ENCODE measurements at places on chromosomes 16 and 17.

DNA sequence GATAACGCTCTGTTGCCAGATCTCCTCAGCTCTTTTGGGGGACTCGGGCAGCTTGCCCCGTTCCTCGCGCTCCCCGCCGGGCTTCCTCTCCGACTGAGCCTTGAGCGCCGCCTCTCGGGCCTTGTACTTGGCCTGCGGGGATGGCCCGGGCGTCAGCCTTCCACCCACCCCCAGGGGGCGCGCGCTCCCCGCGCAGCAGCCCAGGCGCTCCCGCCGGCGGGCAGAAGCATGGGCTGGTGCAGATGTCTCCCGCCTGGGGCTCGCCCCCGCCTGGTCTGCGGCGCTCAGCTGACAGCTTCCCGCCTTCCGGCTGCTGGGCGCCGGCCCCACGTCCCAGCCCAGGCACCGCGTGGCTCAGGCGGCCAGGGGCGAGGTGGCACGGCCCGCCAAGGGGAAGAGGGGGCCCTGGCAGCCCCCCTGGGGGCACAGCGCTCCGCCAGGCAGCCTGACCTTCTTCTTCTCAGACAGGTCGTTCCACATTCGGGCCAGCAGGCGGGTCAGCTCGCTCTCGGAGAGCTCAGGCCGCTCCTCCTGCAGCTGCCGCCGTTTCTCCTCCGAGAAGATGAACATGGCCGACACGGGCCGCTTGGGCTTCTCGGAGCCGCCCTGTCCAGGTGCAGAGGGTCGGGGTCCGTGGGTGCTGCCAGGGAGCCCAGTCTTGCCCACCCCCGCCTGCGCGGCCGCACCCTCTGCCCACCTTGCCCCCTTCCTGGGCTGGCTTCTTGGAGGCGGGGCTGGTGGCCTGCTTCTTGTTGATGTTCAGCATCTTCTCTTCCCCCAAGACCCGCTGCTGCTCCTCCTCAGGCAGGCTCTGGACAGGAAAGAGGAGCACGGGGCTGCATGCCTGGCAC, 8.9 kb downstream of the UBTF start:
- peak; percentile 97 for DNase-seq

DNA sequence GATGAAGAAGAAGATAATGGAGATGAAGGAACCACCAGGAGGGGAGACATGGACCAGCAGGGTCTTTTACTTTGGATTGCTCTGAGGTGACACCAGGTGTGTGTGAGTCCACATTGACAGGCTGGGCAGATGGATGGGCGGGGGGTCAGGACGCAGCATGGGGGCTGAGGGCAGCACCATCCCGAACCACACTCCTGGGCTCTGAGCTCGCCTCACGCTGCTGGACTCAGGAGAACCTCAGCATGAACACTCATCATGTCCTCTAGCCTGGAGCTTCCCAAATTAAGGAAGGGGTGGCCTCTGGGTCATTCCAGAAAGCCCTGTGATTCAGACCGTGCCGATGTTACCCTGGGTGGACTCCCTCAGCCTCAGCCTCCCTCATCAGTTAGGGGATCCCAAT, 50.4 kb upstream of the MAP3K14 start:
- DNase-seq: no peak

DNA sequence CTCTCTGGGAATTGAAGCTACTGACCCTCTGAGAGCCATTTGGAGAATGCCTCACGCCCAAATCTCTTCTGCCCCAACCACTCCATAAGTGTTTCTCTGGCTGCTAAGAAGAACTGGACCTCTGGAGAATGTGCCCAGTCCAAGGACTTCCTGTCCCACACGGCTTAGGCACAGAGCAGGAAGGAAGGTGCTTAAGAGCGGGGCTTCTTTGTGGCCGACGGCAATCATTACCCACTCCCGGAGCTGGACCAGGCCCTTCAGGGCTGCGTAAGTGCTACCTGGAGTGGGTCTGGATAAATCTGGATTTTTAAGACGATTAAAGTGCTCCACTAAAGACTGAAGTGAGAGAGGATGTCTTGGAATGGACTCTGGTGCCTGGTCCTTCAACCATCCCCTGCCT, 1.8 kb downstream of the CCDC42 start:
- DNase-seq: no peak

GRCh38 chr17:65013613-65014391, 42.7 kb downstream of the GNA13 start:
- peak; percentile 62 for DNase-seq

GRCh38 chr17:50918071-50918932, 52.1 kb upstream of the TOB1 start:
- DNase-seq: peak; percentile 45

- peak; percentile 26 for DNase-seq
Observed at GRCh38 chr16:68093816-68094613, 8.8 kb downstream of the NFATC3 start.

GRCh38 chr17:71202449-71202848, 918.4 kb upstream of the SOX9 start:
- no peak for DNase-seq

DNA sequence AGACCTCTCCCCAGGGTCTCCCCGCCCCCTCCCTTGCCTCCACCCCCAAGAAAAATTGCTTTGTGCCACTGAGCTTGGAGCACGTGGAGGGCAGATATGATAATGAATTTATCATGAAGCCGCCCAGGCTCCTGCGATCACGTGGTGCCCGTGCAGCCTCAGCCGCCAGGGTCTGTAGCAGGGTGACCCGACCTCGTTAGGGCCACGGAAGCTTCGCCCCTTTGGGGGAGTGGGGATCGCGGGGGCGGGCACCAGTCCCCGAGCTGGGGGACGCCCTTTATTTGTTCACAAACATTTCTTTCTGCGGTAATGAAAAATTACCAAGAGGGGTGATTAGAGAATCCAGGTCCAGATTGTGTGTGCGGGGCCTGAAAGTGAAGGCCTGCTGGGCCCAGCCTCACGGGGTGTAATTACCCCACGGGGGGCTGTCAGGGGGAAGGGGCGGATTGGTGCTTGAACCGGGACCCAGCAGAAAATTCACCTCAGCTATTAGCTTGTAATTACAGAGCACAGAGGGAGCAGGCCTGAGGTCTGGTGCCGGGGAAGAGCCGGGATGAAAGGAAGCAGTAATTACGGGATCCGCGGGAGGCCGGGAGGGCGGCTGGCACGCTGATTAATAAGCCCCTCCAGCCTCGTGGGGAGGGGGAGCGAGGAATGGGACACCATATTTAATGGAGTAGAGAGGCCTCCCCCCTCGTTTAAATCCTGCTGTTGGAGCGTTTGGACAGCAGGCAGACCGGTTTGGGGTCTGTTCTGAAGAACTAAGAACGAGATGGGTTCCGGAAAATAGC, 13.3 kb downstream of the GSE1 start:
- DNase-seq: no peak

DNA sequence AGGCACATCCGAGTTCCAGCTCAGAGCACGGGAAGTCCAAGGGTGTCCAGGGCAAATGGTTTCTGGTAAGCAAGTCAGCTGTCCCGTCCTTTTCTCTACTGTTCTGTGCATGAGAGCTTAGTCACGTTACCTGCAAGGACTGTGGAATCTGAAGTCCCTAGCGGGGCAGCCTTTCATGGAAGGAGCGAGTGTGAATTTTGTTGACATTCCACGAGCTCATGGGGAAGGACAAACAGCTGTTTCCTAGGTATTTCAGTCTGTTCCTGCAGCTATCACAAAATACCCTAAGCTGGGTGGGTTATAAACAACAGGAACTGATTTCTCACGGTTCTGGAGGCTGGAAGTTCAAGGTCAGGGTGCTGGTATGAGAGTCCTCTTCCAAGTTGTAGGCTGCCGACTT, 109.2 kb downstream of the SDR42E1 start:
- DNase-seq: no peak

GRCh38 chr16:48810803-48811453, 200.9 kb upstream of the N4BP1 start:
- no peak for DNase-seq

GRCh38 chr16:50868577-50868976, 126.7 kb downstream of the CYLD start:
- no peak for DNase-seq

DNA sequence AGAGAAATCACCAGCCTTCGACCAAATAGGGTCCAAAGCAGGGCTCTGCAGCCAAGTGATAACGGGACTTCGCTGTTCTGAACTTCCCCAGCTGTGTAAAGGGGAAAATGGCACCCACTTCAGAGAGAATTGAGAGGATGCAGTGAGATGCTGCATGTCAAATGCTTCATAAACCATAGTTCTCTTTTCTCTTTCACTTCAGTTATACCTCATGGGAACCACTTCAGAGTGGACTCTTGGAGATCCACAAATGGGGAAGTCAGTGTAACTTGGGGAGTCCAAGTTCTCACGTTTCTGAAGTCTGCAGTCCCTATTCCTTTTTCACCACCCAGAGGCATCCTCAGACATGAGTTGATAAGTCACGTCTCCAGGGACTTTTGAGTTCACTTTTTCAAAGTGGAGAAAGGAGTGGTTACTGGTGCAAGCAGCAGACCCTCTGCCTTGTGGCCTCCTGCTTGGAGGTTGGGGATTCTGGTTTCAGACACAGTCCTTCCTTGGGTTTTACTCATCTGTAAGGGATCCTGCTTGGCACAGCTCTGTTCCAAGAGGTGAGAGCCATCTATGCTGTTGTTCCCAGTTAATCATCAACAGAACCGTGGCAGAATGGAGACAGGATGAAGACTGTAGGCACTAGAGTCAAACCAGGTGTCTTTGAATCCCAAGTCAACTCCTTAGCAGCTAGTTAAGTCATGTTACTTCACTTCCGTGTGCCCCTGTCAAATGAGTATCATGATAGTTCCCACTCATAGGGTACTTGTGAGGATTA, 123.4 kb upstream of the NOL11 start:
- peak; percentile 81 for DNase-seq

DNA sequence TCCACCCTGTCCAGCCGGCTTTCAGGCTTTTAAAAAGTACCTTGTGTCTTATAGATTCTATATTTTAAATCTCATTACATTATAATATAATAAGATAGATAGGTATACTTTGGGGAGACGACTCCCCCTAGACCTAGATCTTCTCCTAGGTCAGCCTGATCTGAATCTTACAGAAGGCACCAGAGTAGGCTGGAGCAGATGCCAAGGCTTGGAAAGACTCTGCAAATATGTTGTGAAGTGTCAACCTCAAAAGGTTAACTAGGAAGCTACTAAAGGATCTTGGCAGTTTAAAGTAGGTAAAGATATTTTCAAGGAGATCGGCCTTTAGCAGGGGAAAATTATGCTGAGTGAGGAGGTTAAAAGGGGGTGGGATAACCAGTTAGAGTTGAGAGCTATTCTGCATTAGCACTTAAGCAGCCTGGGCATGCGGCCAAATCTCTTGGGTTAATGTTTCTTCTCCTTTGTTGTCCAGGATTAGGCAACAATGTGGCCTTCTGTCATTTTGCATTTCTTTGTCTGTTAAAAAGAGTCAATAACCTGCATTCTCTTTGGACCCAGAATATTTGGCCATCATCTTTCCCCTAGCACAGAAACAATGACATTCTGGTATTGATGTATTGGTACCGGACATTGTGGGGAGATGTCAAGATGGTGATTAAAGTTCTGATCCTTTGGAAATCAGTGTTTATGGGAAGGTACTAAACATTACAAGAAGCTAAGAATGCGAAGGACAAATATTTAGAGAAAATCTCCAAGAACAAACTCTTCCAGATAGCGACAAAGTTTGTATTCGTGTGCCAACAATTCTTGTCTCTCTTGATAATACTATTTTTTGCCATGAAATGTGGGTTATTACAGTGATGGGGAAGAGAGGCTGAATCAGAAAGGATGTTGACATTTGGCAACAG, 51.2 kb upstream of the DHX40 start:
- DNase-seq: peak; percentile 96

DNA sequence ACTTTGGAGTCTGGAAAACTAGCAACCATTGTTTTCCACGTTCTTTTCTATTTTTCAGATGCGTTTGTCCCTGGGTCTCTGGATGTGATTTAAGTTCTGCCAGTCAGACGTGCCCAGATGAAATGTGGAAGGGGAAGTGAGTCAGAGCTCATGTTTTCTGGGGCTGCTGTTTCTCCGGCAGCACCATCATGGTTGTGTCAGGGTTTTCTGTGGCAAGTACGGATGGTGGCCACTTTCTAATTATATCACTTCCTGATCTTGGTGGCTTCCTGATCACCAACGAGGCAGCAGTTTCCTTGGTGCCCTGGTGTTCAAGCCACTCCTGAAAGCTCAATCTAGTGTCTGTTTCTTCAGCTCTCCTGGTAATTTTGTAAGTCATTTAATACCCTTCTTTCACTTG, 31.4 kb upstream of the PMFBP1 start:
- DNase-seq: peak; percentile 94

DNA sequence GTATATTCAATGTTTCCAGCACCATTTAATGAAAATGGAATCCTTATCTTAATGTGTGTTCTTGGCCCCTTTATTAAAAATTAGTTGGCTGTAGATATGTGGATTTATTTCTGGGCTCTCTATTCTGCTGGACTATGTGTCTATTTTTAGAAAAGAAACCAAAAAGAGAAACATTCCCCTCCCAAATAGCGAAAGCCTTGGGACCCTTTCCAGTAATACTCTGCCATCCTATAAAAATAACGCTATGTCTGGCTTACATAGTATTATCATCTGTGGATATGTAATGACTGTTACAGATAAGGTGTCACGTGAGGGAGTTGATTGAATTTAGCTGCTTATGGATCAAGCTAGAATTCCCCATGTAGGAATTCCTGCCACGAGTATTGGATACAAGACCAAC, 279.3 kb upstream of the KIF2B start:
- no peak for DNase-seq

GRCh38 chr17:14303343-14304221, 2.7 kb downstream of the HS3ST3B1 start:
- no peak for DNase-seq

- no peak for DNase-seq
Observed at GRCh38 chr17:36930583-36930900, 6.7 kb upstream of the LHX1 start.

DNA sequence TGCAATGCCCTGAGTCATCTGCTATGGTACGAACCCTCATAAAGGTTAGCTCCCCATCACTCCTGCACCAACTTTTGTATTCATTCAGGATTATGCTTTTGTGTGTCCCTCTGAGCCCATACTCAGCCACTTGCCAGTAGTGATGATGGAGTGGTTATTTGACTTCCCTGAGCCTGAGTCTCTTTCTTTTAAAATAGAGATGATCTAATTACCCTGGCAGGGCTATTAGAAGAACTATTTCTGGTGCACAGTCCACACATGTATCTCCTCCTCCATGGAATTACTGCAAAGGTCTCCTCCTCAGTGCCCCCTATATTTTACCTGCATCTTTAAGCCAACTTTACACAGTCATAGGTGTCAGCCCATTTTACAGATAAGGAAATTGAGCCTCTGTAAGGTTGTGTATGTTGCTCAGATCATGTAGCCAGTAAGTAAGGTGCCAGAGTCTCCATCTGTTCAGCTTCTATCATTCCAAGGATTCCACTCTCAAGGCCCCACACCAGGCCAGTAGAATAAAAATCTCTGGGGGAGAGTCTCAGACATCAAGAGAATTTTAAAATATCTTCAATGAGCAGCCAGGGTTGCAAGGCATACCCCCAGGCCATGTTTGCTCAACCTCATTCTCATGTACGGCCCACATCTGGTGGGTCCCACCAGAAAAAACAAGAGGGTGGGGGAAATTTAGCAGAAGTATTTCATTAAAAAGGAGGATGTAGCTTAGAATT, 333.7 kb upstream of the HSBP1 start:
- no peak for DNase-seq

GRCh38 chr16:86037999-86038925, 139.3 kb downstream of the IRF8 start:
- peak; percentile 20 for DNase-seq

Measured in suppressor macrophage treated with lipopolysaccharide for 1 hour (primary cell).